Stimulated activated CD8-positive, alpha-beta memory T cell treated with anti-CD3 and anti-CD28 coated beads, Interleukin-2, amount 100 ng/mL, for 1 hour (primary cell): ENCODE measurements at places on chromosomes 7 and 10.

DNA sequence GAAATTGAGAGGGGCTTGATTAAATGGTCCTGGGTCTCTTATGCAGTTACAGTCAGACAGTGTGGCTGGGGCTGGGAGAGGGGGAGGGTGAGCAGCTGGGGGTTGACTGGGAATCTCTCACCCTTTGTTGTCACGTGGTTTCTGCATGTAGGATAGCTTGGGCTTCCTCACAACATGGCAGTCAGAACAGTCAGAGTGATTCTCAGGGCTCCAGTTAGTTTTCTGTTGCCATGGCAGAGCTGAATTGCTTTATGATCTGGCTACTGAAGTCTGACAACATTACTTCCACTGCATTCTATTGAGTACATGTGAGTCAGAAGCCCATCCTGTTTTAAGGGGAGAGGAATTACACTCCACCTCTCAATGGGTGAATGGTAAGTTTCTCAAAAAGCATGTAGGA is 102.7 kb downstream of the WDR11 start:
- DNase-seq = no peak

DNA sequence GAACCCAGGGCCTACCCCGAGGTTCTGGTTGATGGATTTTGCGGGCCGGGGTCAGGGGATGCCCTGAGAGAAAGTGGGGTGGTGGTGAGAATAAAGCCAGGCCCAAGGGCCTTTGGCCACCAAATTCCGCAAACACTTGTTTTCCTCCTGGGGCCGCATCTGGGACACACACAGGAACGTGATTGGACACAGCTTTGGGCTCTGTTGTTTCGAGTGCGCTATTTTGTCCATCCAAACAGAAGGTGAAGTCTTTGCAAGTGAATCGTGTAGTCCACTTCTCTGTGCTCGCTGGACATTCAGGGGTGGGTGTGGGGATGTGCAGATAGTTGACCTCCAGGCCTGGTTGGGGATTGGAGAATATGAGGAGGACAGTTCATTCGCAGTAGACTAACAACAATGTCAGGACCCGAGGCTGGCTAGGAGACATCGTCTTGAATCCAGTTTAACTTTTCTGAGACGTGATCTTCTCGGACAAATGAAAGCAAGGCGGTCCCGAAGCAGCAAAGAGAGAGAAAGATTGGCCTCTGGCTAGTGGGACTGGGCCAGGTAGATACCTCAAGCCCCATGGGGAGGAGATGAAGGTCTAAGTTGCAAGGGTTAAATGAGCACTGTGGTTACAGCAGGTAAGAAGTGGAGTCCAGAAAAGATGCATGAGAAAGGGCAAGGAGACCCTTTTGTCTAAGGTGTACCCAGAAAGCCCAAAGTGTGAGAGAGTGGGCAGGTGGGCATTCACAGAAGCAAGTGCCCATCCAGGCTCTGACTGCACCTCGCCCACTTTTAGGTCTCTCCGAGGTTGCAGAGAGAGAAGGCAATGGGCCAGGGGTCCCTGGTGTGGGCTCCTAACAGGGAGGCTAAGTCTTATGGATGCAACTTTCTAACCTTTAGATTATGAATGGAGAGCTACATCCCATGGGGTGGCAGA is 764 bp upstream of the FAM131B start:
- no peak for DNase-seq

DNA sequence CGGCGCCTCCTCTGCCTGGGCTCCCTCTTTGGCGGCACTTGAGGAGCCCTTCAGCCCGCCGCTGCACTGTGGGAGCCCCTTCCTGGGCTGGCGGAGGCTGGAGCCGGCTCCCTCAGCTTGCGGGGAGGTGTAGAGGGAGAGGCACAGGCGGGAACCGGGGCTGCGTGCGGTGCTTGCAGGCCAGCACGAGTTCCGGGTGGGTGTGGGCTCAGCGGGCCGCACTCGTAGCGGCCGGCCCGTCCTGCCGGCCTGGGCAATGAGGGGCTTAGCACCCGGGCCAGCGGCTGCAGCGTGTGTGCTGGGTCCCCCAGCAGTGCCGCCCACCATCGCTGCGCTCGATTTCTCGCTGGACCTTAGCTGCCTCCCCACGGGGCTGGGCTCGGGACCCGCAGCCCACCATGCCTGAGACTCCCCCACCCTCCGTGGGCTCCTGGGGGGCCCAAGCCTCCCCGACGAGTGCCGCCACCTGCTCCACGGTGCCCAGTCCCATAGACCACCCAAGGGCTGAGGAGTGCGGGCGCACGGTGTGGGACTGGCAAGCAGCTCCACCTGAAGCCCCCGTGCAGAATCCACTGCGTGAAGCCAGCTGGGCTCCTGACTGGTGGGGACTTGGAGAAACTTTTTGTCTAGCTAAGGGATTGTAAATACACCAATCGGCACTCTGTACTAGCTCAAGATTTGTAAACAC is 73.8 kb upstream of the KMT2E start:
- DNase-seq = no peak

GRCh38 chr10:31972519-31973041 is 43.9 kb upstream of the ARHGAP12 start:
- no peak for DNase-seq

GRCh38 chr7:112648781-112649180 is 141.4 kb downstream of the TMEM168 start:
- no peak for DNase-seq

GRCh38 chr10:93434991-93435491 is 47.1 kb downstream of the MYOF start:
- no peak for DNase-seq

DNA sequence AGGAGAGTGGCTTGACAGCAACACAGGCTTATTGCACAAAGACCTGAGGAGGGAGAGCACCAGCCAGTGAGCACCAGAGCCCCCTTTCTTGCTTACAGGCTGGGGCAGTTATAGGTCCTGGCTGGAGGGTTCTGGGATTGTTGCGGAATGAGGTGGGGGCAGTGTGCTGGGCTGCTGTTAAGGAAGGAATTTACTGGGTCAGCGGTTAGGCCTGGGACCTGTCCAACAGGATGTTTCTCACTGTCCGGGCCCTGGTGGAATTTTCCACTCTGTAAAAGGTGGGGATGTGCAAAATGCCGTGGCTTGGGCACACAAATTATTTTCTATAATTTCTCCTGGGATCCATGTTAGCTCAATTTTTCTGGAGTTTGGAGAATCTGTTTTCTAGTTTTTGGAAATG is 757.3 kb downstream of the TYW1 start:
- DNase-seq = no peak

GRCh38 chr7:133699386-133699785 is 427.8 kb upstream of the LRGUK start:
- no peak for DNase-seq

DNA sequence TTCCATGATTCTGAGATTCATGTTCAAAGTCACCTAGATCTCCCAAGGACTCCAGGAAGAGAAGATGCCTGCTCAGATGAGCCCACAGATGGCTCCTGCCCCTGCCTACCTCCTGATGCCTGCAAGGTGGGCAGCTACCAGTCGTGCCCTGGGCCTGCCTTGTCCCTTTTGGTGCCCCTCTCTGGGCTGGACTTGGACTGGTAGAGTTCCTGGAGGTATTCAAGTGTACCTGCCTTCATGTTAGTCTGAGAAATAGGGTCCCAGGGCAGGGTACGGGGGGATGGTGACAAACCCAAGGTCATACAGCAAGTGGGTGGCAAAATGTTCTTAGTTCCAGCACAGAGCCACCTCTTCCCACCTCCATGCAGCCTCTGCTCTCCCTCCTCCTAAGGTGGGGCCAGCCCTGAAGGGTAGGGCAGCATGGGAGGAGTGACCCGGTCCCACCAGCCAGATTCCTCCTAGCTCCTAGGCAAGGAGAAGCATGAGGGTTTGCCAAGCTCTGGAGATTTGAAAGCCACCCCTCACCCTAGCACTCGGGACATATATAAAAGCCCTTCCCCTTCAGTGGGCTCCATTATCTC is 80.8 kb upstream of the UNC5B start:
- DNase-seq = no peak

DNA sequence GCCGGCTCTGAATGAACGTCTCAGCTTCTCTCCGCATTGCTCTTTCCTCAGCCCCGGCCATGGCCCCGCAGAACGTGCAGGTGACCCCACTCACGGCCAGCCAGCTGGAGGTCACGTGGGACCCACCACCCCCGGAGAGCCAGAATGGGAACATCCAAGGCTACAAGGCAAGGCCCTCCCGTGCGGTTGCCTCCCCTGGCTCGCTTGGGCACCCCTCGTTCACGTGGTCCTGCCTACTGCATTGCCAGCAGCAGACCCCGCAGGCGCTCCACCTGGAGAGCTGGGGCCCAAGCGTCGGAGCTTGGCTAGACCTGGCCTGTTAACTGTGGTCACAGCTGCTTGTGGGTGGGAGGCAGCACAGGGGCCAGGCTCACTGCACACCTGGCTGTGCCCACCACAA is 476.3 kb upstream of the FOXK1 start:
- no peak for DNase-seq

GRCh38 chr7:1494447-1494846 is 9.7 kb downstream of the INTS1 start:
- DNase-seq = no peak

- no peak for DNase-seq
Observed at GRCh38 chr10:70917635-70918034, 29.3 kb upstream of the PCBD1 start.

GRCh38 chr7:23383225-23383624 is 84.1 kb downstream of the MALSU1 start:
- DNase-seq = no peak

DNA sequence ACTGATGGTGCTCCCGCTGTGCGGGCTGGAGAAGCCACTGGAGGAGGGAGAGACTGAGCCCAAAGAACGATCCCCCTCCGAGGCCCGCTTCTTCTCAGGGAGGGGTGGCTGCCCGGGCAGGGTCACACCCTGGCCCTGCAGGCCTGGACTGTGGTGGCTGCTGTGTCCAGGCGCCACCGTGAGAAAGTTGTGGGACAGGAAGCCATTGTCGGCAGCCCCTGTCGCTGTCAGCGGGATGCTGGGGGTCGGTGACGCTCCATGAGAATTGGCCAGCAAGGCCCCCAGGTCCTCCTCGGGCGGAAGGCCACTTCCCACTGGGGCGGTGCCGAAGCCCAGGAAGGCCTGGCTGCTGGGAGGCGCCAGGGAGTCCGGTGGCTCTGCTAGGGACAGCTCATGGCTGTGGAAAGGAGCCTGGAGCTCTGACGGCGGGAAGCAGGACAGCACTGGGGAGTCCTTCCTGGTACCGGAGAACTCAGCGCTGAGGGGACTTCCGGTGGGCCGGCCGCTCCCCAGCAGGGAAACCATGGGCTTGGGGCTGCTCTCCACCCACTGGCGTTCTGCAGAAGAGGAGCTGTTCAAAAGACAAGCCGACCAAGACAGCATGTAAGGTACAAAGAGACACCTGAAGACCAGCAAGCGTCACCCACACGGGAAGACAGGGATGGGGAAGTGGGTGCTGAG is 278.8 kb downstream of the TNS3 start:
- no peak for DNase-seq

DNA sequence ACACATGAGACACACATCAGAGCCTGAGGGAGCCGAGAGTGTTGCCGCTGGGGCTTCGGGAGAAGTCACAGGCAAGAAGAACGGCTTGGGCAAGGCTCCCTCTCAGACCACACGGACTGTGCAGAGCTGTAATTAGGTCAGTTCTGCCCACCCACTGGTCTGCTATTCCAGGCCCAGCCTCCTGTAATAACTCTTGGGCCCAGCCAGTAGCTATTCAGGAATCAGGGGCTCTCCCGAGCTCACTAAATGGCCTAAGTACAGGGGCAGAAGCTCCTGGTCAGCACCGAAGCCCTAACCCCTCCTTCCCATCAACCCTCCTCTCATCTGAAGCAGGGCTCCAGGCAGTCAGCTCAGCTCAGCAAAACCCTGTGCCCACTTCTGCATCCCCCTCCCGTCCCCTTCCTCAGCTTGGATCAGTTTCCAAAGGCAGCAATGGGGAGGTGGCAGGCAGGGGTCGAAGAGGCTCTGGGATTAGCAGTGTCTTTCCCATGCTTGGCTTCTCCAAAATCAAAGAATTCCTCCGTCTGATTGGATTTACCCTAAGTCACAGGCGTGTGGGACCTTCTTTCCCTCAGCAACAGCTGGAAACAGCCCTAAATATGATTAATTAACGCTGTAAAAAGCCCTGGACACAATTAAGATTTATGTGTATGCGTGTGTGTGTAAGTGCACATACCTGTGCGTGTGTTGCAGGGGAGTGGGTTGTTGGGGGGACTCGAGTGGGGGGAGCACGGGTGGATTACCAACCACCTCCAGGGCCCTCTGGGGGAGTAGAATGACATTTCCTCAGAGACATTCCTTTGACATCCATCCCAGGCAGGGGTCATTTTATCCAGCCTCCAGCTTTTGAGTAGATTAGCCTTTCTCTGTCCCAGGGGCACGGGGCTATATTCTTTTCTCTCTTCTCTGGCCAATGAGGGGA is 48.4 kb upstream of the BTRC start:
- no peak for DNase-seq

- DNase-seq = no peak
Observed at GRCh38 chr10:34773636-34774630, 41.2 kb downstream of the PARD3 start.

GRCh38 chr10:43057231-43057711 is 19.6 kb upstream of the RET start:
- no peak for DNase-seq

GRCh38 chr10:20893297-20893696 is 3.8 kb downstream of the NEBL start:
- DNase-seq = no peak

DNA sequence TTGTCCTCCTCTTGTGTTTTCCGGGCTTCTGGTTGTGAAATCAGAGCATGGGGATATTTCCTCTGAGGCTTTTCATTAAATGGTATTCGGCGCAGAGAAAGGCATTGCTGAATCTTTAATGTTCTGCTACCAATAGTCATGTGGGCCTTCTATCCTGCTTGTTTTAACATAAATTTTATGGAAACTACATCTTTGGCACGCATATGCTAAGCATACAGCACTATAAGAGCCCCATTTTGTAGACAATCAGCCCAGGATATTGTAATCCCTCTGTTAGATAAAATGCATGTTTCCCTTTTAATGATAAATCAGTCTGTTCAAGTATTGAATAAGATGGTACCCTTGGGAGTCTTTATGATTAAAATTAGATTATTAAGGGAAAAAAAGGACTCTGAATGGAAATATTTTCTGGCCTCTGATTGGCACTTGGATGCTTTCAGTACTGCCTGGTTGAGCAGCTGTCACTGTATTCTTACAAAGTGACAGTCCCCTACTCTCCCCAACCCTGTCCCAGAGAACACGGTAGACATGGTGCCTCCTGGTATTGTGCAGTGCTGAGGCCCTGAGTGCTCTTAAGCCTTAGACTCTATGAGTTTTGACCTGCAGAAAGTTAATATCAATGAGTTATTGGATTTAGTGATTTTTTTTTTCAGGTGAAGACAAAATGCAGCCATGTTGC is 256.3 kb downstream of the POU6F2 start:
- no peak for DNase-seq

GRCh38 chr10:14010101-14010558 is 320.6 kb downstream of the FRMD4A start:
- DNase-seq = no peak
